Omental fat pad (tissue), 4 donors: ENCODE measurements at places on chromosomes 2 and 18.

DNA sequence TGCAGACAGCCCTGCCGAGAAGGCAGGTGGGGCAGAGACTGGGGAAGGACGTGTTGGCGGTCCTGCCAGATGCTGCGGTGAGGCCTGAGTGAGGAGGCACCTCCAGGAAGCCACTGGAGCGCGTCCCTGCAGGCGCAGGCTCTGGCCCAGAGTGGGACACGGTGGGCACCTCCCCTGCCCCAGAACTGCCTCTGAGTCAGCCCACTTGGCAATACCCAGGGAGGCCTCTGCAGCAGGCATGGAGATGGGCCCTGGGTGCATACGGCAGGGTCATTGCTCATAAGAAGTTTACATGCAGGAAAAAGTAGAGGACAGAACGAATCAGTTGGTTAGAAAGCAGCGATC lies 195.9 kb downstream of the TFCP2L1 start:
- DNase-seq = no peak

DNA sequence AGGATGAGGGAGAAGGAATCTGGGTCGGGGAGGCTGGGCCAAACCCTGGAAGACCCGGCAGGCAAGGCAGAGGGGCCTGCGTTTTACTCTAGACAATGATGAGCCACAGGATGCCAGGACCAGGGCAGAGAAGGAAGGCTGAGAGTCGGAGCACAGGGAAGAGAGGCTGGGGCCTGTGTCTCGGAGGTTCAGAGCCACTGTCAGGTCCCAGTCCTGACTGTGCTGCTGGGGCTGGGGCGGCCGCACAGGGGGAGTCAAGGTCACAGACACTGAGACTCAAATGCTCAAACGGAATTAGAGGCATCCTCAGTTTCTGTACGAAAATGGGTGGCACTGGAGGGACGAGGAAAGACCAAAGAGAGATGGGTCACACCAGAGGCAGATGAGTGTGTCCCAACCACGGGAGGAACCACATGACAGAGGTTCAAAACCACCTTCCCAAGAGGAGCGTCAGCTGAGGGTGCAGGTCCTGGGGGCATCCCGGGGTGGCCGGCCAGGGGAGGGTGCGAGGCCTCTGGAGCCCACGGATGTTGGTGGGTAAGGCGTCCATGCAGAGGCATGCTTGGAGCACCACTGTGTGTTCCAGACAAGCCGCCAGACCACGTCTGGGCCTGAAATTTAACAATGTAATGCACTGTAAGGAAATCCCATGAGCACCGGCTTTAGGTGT lies 14.7 kb downstream of the HDAC4 start:
- no peak for DNase-seq

DNA sequence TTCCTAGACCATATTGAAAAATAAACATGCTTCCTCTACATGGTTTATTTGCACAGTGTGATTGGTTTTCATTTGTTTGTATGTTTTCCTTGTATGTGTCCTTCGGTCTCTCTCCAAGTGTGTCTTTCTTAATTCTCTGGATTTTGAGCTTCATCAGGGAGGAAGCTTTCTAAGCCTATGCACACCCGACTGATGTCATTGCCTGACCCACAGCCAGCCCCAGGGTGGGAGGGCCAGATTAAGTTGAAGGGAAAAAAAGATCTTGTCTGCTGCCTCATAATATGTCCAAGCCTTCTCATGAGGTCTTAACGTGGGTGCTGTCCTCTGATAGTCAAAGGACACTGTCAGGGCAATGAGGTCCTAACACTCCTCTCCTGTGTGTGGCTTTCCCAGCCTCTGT lies 115.2 kb downstream of the MARCHF4 start:
- DNase-seq = no peak

DNA sequence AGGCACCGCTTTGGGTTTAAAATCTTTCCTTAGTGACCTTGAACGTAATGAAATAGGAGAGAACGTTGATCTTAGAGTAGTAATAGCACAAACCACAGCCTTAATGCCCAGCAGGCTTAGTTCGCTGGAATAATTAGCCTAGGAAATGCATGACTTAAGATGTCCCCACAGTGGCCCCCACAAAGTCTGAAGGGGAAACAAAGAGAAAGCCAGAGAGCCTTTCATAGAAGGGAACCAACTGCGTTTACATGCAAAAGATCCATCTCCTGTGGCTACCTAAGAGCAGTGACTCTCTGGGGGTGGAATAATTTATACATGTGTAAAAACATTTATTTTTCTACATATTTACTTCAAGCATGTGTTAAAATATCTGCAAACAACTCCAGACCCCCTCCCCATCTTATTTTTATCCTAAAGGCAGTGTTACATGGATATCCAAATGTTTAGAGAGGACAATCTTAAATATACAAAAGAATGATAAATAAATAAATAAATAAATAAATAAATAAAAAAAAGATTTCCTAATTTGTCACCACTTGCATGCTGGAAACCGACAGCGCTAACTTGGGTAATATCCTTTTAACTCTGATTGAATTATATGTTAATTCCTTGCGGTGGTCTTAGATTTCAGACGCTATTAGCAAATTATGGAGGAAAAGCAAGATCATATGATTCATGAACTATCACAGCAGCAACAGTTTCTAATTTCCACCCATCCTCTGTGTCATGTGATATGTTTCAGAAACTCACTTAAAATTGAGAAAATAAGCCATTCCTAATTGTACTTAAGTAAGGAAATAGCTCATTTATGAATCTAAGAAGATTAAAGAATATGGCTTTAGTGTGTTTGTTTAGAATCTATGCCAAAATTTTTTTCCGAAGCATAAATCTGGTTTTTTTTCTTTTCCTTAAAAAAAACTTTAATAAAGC lies 23.4 kb upstream of the CYP1B1 start:
- DNase-seq = no peak

- DNase-seq = no peak
These were observed at the start of gene UCN for GRCh38 chr2:27308359-27308881. UCN (minus strand) TSS chr2:27308445; CDS start chr2:27307895, 550 bp downstream.

DNA sequence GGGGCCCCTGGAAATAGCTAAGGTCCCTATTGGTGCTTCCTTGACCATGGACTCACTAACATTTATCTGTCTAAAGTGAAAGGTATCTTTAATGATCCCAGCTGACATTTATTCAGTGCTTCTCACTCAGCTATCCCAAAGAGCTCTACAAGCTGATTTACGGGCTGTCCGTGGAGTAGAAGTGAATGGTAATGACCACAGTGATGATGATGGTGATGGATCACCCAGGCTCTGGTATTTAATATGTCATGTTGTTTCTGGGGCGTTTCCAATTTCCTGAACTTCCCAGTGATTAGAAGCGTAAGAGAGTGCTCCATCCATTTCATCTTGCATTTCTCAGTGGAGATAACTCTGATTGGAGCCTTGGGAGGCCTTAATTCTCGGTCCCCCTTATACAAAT lies 304.3 kb downstream of the HRH4 start:
- DNase-seq = no peak

DNA sequence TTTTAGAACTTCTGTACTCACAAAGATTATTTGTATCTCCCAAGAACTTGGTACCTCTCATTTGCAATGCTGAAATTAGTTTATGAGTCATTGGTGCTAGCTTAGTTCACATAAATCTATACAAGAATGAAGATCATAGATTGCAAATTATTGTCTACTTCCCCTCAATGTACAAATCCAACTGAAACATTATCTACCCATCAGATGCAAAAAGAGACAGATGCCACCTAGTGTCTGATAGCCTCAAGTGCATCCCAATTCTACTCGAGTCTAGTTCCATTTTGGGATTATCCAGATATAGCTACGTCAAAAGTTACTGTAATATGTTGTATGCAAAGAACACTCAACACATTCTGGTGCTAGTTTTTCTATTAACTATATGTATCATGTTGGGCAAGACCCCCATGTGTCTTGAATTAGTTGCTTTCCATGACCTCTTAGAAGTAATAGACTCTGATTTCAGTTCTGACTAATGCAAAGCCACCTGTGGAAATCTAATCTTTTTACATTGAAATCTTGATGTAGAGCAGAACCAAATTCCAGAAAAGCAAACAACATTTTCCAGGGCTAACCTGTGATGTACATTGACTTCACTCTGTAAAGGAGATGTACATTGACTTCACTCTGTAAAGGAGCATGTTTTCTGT lies 210.0 kb downstream of the RBM43 start:
- DNase-seq = no peak

GRCh38 chr2:192286093-192286701 lies 91.5 kb upstream of the TMEFF2 start:
- no peak for DNase-seq
